NCI-H510A treated with DMSO at 0.1 percent for 48 hours (cell line): ENCODE measurements at places on chromosomes 6 and 20.

GRCh38 chr6:132202574-132202973 is 198.7 kb downstream of the MOXD1 start:
- no peak for DNase-seq

DNA sequence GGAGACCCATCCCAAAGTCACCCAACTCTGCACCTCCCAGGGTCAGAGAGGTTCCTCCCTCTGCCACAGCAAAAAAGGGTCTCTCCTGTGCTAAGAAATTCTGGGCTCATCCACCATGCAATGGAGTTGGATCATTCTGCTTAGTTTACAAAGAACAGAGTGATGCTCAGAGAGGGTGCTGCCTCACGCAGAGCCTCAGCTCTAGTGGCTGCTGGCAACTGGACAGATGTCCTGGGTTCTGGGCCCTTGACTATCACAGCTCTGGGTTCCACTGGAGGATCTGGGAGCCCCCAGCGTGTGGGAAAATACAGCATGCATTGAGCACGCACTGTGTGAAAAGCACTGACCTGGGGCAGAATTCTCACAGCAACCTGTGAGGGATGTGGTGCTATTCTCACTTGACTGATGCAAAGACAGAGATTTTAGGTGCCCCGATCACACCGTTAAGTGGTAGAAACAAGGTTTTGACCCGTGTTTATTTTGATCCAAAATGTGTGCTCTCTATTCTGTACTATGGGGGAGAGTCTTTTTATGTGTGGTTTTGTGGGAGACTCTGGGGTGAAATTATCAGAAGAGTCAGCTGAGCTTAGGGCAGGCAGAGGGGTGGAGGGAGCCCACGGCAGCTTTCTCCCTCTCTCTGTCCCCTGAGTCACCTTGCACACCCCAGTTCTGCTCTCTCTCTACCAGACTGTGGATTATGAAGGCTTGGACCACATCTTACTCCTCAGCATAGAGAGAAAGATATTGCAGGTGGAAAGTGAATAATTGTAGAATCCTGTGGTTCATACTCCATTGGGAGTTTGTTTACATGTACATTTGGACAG is 19.9 kb downstream of the TREML4 start:
- DNase-seq: no peak

- DNase-seq: no peak
Measured at GRCh38 chr6:55449225-55449624, 122.0 kb downstream of the GFRAL start.

- no peak for DNase-seq
Measured at GRCh38 chr6:44679438-44680201, 292.1 kb downstream of the CDC5L start.

DNA sequence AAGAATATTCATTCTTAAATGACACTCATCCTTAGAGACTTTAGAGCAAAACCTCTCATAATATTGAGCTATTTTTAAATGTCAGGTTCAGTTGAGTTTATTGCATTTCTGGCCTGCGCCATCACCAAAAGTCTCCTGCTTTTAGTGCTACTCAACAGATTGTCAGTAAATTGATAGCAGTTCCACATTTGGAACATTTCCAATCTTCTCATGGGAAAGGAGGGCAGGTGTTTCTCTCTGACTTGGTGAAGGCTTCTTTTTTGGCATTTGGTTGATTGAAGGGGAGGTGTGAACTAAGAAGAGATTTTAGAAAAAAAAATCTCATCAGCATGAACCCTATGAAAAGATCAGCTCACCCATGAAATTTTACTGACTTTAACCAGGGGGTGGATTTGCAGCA is 125.9 kb upstream of the INSM1 start:
- peak; percentile 58 for DNase-seq

DNA sequence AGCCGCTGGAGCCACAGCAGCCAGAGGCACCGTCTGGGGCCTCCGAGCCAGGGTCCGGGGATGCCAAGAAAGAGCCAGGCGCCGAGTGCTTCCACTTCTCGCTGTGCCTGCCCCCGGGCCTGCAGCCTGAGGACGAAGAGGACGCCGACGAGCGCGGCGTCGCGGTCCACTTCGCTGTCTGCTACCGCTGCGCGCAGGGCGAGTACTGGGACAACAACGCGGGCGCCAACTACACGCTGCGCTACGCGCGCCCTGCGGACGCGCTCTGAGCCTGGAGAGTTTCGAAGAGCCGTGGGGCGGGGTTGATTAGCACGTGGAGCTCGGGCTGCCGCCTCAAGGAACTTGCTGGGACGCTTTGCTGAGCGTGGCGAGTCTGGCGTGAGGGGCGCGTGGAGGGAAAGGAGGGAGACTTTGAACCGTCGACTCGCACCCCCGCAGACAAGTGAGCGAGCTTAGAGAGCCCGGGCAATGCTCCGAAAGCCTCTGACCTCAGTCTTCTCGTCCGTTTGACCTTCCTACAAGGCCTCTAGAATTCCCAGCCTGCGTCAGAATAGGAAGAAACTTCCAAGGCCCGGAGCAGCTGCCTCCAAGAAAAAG is 1.3 kb downstream of the PPP1R3G start:
- DNase-seq: no peak

- DNase-seq: no peak
Measured at GRCh38 chr6:1233924-1234323, 78.0 kb upstream of the FOXQ1 start.

GRCh38 chr6:113893866-113894265 is 36.7 kb downstream of the MARCKS start:
- no peak for DNase-seq

DNA sequence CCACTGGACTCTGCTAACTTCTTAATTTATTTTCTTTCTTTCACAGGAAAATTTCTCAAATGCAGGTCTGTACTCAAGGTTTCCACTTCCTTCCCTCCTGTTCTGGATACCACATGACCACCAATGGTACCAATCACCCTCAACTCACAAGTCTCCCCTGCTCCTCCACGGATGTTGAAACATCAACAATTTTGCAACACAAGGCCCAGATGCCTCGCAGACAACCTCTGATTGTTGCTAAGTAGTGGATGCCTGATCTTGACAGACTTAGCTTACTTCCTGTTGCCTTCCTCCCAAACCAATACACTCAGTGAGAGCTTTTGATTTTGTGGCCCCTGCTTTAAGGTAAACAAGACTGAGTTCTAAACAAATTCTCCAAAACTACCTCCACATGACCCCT is 146.6 kb downstream of the FRK start:
- DNase-seq: no peak

- no peak for DNase-seq
Measured at GRCh38 chr6:4635666-4636065, 140.5 kb upstream of the CDYL start.

- DNase-seq: peak; percentile 85
Measured at GRCh38 chr20:41476446-41476845, 109.8 kb upstream of the EMILIN3 start.

GRCh38 chr6:37029249-37029971 is 24.0 kb downstream of the FGD2 start:
- DNase-seq: no peak

GRCh38 chr6:157648561-157648960 is 174.5 kb upstream of the SNX9 start:
- DNase-seq: no peak

- DNase-seq: peak; percentile 79
Measured at GRCh38 chr6:44388135-44388487, 605 bp downstream of the CDC5L start.

DNA sequence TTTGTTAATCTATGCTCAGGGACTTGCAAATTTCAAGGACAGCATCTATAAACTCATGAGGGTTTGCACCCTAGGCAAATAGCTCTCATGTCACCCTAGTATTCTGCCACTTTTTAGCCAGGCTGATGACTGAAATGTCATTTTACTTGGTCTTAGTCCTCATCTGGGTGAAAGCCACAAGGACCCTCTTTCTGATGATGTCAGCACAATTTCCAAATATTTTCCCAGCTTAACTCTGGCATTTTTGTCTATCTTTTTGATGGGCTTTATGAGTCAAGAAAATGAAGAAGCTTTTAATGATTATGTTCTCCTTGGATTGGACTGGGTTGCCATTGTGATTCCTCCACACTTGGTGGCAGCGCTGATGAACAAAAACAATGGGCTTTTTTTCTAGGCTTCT is 420.1 kb upstream of the BTBD3 start:
- no peak for DNase-seq

DNA sequence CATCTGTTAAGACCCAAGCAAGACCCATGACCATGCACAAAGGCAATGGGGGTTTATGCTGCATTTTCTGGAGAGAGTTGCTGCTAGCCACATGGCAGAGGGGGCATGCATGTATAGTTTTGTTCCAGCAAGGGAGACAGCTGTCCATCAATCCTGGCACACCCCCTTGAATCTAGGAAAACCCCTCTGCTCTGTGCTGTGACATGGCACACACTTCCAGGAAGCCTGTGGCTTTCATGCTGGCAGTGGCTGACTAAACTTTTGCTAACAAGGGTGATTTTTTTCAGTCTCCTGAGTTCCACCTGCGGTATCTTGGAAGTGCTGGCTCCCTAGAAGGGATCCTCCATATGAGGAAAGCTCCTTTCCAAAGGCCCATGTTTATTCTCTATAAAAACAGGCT is 9.1 kb upstream of the CST4 start:
- DNase-seq: no peak

DNA sequence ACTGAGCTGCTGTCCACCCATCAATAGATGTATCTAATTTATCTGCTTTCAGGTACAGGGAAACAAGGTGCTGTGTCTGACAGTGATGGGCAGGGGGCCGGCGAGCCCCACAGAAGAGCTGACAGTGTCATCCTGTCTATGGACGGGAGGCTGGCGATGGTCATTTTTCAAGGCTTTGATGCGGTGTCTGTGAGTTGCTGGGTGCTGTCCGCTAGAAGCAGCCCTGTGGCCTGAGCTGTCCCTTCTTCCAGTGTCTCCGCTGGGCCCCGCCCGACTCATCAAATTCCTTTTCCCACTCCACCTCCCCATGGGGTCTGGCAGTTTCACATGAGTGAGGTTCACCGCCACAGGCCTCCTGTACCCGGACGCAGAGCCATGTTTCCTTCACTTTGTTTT is 161.4 kb upstream of the PMEPA1 start:
- DNase-seq: no peak

GRCh38 chr20:23082846-23083552 is 3.1 kb downstream of the CD93 start:
- peak; percentile 81 for DNase-seq

DNA sequence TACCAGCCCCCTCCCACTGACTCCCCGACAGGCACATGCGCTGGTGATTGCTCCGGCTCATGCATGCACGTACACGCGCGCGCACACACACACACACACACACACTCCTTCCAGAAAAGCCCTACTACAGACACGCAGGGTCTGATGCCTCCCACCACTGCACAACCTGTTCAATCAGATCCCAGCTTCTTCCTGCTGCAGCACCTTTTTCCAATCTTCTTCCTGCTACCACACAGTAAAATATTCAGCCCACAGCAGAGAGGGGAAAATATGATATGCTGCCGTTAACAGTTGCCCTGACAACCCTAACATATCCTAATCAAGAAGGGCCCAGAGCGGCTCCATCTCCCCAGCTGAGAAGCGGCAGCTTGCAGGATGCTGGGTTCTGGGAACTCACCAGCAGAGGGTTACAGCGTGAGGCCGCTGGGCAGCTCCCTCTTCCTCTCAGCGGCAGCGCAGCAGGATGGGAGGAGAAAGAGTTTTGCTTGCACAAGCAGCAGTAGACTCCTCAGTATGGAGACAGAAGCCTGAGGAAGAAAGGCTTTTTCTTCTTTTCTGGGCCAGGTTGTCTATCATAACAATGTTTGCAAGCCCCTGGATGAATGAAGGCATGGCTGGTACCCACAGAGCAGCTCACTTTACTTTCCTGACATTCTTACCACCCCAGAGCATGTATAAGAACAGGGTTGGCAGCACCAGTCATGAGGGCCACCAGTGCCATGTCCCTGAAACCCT is 23.9 kb downstream of the MAP7 start:
- DNase-seq: peak; percentile 37

- no peak for DNase-seq
Measured at GRCh38 chr20:9498322-9498721, 16.1 kb upstream of the LAMP5 start.

DNA sequence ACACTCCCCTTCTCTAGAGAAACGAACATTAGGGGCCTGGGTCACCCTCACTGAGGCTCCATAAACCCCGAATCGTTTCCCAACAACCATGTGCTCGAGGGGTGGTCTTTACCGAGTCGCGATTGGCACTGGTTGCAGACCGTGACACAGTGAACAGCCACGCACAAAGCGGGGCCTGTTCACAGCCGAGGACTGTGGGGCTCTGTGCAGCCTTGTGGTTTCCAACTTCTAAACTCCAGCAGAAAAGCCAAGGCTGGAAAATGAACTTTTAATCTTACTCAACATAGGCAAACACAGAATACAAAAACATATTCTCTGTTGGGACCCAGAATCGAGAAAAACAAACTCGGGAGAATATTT is 19.0 kb downstream of the RRBP1 start:
- no peak for DNase-seq

- DNase-seq: no peak
Measured at GRCh38 chr6:90097356-90097755, 199.3 kb downstream of the BACH2 start.

GRCh38 chr6:101178748-101179147 is 214.8 kb upstream of the GRIK2 start:
- no peak for DNase-seq

GRCh38 chr6:103983011-103983410 is 876.7 kb downstream of the HACE1 start:
- peak; percentile 0 for DNase-seq

DNA sequence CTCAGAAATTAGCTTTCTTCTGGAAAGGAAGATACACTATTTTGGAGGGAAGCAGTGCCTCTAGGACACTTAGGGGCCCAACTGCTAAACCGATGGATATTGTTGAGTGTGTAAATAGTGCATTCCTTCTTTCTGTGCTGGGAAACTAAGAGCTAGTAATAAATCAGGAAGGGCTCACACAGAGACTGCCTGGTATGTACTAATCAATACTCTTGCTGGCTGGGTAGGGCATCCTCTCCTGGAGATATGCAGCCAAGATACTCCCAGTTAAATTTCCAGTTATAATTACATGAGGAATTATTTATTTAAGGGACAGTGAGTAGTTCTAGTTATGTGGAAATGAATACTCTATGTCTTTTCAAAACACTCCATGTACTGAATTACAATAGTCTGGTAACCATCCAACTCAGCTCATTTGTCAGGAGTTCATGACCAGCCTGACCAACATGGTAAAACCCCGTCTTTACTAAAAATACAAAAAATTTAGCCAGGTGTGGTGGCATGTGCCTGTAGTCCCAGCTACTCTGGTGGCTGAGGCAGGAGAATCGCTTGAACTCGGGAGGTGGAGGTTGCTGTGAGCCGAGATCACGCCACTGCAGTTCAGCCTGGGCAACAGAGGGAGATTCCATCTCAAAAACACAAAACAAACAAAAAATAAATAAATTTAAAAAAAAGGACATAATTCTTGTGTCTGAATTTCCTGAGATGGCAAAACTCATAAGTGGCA is 100.0 kb downstream of the OR2B2 start:
- no peak for DNase-seq

GRCh38 chr20:6164421-6165341 is 41.9 kb upstream of the FERMT1 start:
- peak; percentile 27 for DNase-seq
